ENCODE measurements at places on chromosomes 2 and 18.

DNA sequence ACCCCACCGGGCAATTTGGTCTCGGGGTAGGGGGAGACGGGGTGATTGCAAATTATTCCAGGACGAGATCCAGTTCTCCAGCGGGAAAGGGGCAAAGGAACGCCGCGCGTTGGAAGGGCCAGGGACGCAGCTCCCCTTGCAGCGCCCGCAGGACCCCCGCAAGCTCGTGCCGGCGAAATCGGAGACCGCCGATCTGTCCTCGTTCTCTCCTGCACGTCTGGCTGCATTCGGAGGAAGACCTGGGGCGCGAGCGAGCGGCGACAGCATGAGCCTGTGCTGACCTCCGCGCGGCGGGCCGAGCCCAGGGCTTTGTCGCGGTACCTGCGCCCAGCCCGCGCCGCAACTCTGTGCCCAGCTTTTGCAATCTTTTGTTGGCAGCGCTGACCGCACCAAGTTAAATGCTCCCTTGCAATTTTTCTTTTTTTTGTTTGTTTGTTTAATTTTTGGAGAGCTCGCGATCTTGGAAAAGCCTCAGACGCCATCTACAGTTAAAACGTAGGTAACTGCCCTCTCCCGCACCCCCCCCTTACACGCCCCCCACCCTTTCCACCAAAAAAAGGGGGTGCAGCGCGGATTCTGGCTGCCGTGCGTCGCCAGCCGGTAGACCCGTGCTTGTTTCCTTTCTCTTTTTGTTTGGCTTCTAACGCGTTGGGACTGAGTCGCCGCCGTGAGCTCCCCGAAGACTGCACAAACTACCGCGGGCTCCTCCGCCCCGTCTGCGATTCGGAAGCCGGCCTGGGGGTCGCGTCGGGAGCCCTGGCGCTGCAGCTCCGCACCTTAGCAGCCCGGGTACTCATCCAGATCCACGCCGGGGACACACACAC is 667 bp downstream of the TRIB2 start:
- peak; percentile 60 for DNase-seq

DNA sequence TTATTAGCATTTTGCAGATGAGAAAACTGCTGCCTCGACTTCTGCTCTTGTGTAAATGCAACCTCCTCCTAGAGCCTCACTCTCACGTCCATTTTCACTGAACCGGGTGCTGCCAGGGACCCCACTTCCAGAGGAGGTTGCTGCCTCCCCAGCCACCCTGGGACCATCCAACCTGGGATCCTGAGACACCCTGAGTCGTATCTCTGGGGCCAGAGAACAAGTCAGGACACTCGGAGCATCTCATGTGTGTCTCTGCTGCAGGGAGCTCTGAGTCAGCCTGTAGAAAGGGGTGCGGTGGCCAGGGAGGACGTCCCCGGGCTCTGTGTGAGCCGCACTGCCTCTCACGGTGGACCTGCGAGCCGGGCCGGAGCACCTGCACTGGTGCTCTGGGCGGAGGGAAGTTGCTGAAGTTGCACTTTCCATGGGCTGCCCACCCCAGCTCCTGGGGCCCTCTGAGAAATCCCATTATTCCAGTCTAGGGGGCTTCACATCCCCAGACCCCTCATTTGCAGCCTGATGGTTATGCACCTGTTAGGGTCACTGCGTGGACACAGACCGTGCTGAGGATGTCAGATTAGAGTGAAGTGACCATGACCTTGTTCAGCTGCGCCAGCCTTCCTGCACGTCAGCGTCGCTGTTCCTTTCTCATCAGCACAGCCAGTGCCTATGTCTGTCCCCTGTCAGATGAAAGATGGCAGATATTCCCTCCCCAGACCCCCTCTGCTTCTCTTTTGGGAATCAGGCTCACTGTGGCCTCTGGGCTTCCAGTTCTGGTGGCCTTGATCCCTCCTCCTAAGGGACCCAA is 230.4 kb downstream of the KLHL29 start:
- DNase-seq, result no peak

GRCh38 chr2:20650393-20650876 is 463 bp downstream of the HS1BP3 start:
- peak; percentile 4 for DNase-seq

DNA sequence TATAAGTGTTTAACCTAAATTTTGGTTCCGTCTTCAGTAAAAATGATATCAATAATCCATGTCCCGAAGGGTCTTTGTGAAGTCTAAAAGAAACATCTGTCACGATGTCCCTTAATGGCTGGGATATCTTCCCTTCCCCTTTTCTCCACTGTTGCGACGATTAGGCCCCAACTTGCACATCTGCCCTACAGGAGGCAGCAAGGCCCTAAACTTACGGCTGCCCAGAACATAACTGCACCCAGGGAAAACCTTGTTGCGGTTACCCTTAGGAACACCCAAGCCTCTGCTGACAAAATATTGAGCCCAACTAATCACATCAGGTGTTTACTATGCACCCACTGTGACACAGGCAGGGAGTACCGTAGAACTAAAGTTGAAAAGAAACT is 1.3 kb upstream of the SMAD2 start:
- DNase-seq, result no peak

- DNase-seq, result no peak
Observed at GRCh38 chr2:62374301-62375112, 131.5 kb downstream of the TMEM17 start.

DNA sequence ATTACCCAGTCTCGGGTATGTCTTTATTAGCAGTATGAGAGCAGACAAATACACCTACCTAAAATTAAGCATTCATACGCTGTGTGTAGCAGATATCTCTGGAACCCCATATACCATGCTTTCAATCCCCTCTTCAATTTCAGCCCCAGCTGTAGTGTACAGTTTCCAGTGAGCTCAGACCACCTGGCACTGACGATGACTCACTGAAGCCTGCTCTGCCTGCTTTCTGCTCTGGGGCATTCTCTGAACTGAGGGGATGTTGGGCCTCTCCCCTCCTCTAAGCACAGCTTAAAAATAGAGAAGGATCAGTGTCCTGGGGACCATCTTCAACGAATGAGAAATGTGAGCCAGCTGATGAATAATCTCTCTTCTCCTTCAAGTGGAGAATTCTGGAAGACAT is 8.7 kb upstream of the CCL20 start:
- no peak for DNase-seq

DNA sequence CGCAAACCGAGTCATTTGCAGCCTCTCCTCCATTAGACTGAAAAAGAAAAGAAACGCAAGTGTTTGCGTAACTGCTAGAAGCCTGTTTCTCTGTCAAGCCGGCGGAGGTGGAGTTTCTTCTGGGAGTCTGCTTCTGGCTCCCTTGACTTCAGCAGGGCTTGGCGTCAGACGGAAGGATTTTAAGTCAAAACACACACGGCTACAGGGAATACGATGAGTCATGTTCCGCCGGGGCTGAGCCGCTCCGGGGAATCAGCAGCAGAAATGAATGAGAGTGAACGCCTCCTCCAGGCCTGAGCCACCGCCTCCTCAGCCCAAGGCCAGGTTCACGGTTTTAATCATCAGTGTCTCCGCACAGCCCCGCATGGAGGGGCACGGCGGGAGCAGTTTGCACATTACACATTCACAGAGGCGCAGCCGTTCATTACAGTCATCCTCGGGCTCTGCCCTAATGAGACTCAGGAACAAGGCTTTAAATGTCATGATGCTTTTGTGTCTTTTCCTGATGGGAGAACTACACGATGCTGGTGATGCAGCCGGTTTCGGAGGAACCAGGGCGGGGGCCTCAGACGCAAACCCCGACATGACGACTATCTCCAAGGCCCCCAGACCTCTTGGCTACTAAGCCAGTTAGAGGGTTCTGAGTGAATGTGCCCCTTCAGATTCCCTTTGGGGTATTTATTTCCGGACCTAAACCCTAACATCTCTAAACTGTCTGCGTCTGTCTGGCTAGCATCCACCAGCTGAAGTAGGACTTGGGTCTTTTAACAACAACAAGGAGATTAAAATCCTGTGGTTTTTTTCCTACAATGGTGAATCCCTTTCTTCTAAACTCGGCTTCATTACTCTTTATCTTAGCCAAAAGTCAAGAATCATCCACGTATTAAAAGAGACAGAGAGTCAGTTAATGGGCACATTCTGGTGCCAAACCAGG is 11.1 kb upstream of the SCG2 start:
- DNase-seq, result no peak

GRCh38 chr2:50449306-50449705 is 582.6 kb downstream of the NRXN1 start:
- DNase-seq, result no peak

DNA sequence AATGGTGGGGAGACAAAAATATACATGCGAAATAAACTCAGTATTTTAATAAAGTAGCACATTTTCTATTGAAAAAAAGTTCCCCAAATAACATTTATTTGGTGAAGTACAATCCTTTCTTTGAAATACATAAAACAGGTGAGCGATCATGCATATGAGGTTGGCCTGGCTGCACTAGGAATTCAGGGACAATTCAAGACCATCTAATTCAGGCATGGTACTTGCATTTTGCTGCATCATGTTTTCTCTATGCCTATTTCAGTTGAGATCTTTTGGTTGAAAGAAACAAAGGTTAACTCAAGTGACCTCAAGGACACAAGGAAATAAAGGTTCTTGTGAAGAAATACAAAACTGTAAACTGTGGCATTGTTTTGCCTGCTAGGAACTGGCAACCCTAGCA is 19.8 kb upstream of the TAF4B start:
- no peak for DNase-seq

- DNase-seq, result no peak
Observed at GRCh38 chr18:1394966-1395365, 490.3 kb downstream of the ADCYAP1 start.

DNA sequence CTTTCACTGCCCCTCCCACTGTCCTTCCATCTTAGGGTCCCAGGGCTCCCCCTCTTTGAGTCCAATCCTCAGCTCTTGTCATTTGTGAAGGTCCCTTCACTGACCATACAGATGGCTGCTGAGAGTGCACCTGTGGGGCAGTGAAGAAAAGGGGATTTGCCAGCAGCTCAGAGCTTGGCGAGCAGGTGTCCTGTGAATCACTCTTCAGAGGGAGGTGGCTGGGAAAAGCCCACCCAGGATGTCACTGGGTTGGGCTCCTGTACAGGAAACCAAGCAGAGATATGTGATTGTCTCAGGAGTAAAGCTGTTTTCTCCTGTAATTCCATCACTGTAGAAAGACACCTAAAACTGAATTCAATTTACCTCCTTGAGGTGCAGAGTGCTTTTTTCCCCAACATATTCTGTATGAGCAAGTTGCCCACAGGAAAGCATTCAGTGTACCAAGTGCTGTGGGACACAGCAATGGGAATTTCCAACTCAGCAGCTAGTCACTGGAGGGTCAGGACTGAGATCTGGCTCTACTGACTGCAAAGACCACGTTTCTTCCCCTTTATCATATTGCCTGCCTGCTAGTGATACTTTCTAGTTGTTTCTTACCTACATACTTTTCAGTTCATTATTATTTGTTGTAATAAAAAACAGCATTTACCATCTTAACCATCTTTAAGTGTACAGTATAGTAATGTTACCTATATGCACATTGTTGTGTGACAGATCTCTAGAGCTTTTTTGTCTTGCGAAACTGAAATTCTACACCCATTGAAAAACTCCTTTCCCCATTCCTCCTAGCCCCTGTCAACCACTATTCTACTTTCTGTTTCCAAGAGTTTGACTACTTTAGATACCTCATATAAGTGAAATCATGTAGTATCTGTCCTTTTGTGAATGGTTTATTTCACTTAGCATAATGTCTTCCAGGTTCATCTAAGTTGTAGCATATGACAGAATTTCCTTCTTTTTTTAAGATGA is 239.1 kb downstream of the TSN start:
- no peak for DNase-seq

- DNase-seq, result no peak
Observed at GRCh38 chr2:128372621-128373341, 54.1 kb upstream of the HS6ST1 start.

GRCh38 chr18:22816266-22817176 is 116.6 kb upstream of the RBBP8 start:
- no peak for DNase-seq

GRCh38 chr2:212520340-212520739 is 18.3 kb downstream of the ERBB4 start:
- no peak for DNase-seq

GRCh38 chr2:15449556-15450236 is 111.4 kb downstream of the NBAS start:
- no peak for DNase-seq

DNA sequence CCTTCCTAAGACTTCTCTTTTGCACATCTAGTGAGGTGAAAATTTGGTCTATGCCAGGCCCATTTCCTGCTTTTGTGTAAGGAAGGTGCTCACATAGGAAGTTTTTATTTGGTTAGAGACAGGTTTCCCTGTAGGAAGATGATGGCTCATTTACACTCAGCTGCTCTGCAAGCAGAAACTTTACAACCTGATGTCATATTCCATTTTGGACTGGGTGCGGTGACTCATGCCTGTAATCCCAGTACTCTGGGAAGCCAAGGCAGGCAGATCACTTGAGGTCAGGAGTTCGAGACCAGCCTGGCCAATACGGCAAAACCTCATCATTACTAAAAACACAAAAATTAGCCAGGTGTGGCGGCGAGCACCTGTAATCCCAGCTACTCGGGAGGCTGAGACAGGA is 35.8 kb downstream of the CASP10 start:
- no peak for DNase-seq

- DNase-seq, result no peak
Observed at GRCh38 chr2:84281510-84281909, 177.6 kb downstream of the SUCLG1 start.

- no peak for DNase-seq
Observed at GRCh38 chr2:106607371-106607770, 120.2 kb downstream of the CD8B2 start.

DNA sequence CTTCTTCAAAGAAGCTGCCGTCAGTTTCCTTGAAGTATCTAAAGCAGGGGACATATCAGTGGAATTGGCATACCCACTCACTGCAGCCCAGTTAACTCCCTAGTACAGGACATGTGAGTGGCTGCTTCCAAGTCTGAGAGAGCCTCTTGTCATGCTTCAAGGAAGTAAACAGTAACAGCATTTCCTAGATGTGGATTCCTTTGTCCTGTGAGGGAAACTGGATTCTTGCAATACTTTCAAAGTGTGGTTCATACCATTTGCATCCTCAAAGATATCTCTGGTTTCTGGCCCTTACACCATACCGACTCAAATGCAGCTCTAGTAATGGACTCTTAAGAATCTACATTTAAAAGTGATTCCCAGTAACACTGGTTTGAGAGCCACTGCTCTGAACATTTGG is 87.2 kb downstream of the ESCO1 start:
- DNase-seq, result no peak

DNA sequence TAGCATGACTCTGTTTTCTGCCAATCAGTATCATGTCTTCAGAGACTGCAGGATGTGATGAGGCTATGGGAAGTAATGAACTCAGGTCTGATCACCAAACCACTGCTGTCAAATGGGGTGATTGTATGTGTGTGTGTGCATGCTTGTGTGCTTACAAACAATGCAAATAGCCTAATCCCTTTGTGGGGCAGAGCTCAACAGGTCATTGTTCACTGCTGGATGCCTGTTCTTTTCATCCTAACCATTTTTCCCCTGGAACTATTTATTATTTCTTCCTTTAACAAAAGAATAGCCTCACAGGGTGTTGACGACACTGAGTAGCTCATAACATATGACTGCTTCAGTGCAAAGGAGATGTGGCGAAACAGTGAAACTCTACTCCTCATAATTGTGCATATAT is 55.9 kb downstream of the NXPH2 start:
- DNase-seq, result no peak

All from stimulated activated naive CD4-positive, alpha-beta T cell treated with Interleukin-2 at 50 U/mL for 16 hours (primary cell).